Esophagus squamous epithelium (tissue), 5 donors: ENCODE measurements at places on chromosomes 4 and X. TPM values are rescaled to one million over a fixed set of nuclear protein-coding genes. Genes with fewer than 3 reads are reported as not detected.

GRCh38 chr4:87405211-87405820 lies 14.3 kb upstream of the HSD17B11 start:
- peaks cover 34% of the 10 kb centered on the region for H3K4me1 ChIP-seq
- H3K4me3 ChIP-seq = no peak overlapping the region
- H3K27ac ChIP-seq = no peak overlapping the region
- H3K36me3 ChIP-seq = no peaks in the 10 kb centered on the region

The DCAF4L1 gene
- 0.38 TPM for total RNA-seq

The NUDT11 gene
- total RNA-seq = 1.1 TPM

- peaks cover 3% of the 10 kb centered on the region for H3K4me1 ChIP-seq
- H3K4me3 ChIP-seq = no peak overlapping the region
These were observed 19.6 kb downstream of the TMEM175 start for GRCh38 chr4:951594-952468.

DNA sequence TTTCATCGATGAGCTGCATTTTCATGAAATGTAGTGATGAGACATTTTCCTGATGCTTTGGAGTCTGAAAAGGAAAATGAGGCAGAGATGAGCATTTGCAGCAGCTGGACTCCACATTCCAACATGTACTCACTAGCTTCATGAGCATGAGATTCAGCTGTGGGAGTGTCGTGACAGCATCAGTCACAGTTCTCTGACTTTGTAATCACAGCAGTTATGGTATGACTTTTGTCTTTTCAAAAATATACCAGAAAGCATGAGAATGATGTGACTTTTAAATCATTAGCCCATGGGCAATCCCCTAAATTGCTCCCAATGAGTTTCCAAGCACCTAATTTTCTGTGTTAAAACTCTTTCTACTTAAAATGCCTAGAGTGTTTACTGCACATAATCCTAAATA lies 18.3 kb upstream of the MSL3 start:
- no peak overlapping the region for H3K4me3 ChIP-seq
- no peaks in the 10 kb centered on the region for H3K27me3 ChIP-seq
- no peak for DNase-seq
- no peak overlapping the region for H3K27ac ChIP-seq
- H3K4me1 ChIP-seq = no peaks in the 10 kb centered on the region
- no peaks in the 10 kb centered on the region for H3K36me3 ChIP-seq

The POU4F2 gene
- total RNA-seq = not detected

DNA sequence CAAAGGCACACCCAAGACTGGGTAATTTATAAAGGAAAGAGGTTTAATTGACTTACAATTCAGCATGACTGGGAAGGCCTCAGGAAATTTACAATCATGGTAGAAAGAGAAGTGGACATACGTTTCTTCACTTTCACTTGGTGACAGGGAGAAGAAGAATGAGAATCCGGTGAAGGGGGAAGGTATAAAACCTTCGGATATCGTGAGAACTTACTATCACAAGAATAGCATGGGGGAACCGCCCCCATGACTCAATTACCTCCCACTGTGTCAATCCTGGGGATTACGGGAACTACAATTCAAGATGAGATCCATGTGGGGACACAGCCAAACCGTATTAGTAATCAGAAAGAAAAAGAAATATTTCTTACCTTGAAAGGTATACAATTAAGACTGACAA lies 782.9 kb upstream of the HS3ST1 start:
- no peaks in the 10 kb centered on the region for H3K4me1 ChIP-seq
- DNase-seq = no peak
- H3K27ac ChIP-seq = no peak overlapping the region
- H3K27me3 ChIP-seq = no peaks in the 10 kb centered on the region

The GBA3 gene
- total RNA-seq = not detected
